ENCODE measurements at places on chromosomes 16 and 17.

GRCh38 chr16:53896722-53897121 is 192.8 kb downstream of the FTO start:
- no peak for DNase-seq

- DNase-seq = no peak
These were observed 68.8 kb downstream of the RMI2 start for GRCh38 chr16:11413907-11414595.

GRCh38 chr17:16940116-16940881 is 31.6 kb downstream of the TNFRSF13B start:
- DNase-seq = no peak

GRCh38 chr17:78777881-78778280 is 4.2 kb downstream of the CYTH1 start:
- DNase-seq = no peak

GRCh38 chr16:30119428-30119827 is 3.6 kb downstream of the MAPK3 start:
- DNase-seq = no peak

- no peak for DNase-seq
These were observed 15.1 kb downstream of the ZC3H18 start for GRCh38 chr16:88585269-88585668.

DNA sequence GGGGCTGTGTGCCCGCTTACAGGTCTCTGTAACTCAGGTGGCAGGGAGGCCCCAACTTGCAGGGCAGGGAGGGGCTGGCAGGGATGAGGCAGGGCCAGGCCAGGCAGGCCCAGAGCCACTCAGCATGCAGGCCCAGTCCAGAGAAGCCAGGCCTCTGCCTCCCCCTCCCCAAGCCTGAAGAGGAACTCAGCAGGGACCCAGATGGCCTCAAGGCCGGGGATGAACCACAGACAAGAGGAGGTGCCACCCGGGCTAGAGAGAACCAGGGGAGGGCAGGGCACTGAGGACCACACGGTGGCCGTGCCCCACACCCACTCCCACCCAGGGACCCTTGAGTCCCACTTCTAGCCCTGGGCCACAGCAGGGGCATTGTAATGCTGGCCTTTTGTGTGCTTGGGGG is 29.8 kb upstream of the EIF1 start:
- no peak for DNase-seq

Measured in effector memory CD4-positive, alpha-beta T cell (primary cell).